ENCODE measurements at places on chromosomes 1 and 21. TPM values are rescaled to one million over a fixed set of nuclear protein-coding genes. Genes with fewer than 3 reads are reported as not detected.

Gene TMEM269
- total RNA-seq, result 0.57 TPM

Gene ZNF593OS
- total RNA-seq, result not detected

Gene OLIG2
- total RNA-seq, result not detected

Gene KAZN
- not detected for total RNA-seq

Gene RUNX1
- 39.3 TPM for total RNA-seq

Gene RAB25
- total RNA-seq, result 0.86 TPM

Gene KLF17
- not detected for total RNA-seq

Gene NIBAN1
- total RNA-seq, result 10.3 TPM

Gene VWA5B1
- total RNA-seq, result not detected

Gene PARK7
- 67.9 TPM for total RNA-seq

Gene ORC1
- total RNA-seq, result 1.3 TPM

Gene CLCNKA
- total RNA-seq, result not detected

Gene PCSK9
- not detected for total RNA-seq

Gene PLPPR4
- total RNA-seq, result not detected

Gene LY9
- total RNA-seq, result 104 TPM

Gene SLAMF6
- total RNA-seq, result 4.6 TPM

Gene OR2L3
- total RNA-seq, result not detected

Gene HCRTR1
- total RNA-seq, result not detected

Gene CCNL2
- total RNA-seq, result 307 TPM

Gene AJAP1
- 1.9 TPM for total RNA-seq

Gene KCNJ9
- not detected for total RNA-seq

Gene SYNJ1
- total RNA-seq, result 10.7 TPM

Gene TRIM58
- total RNA-seq, result not detected

Gene AADACL3
- total RNA-seq, result not detected

Gene ADGRB2
- 0.25 TPM for total RNA-seq

Gene DDR2
- 0.38 TPM for total RNA-seq

Gene KRTAP12-3
- total RNA-seq, result 1.3 TPM

Gene DIO1
- not detected for total RNA-seq

Data from CD8-positive, alpha-beta T cell (primary cell).